ENCODE measurements at places on chromosomes 1 and 21.
A peak's percentile ranks its signal among the peaks of the same experiment; 100 is the strongest.

- no peak overlapping the region for H3K27ac ChIP-seq
- DNase-seq = no peak
- peaks cover 23% of the 10 kb centered on the region for H3K27me3 ChIP-seq
- H3K4me1 ChIP-seq = no peaks in the 10 kb centered on the region
Measured at GRCh38 chr1:62962901-62963776, 179.2 kb downstream of the ATG4C start.

- no peaks in the 10 kb centered on the region for H3K36me3 ChIP-seq
- H3K27me3 ChIP-seq = peaks cover 25% of the 10 kb centered on the region
- no peak overlapping the region for H3K4me3 ChIP-seq
- H3K27ac ChIP-seq = no peak overlapping the region
- no peaks in the 10 kb centered on the region for H3K4me1 ChIP-seq
Measured at GRCh38 chr1:162696286-162696862, 64.1 kb downstream of the DDR2 start.

DNA sequence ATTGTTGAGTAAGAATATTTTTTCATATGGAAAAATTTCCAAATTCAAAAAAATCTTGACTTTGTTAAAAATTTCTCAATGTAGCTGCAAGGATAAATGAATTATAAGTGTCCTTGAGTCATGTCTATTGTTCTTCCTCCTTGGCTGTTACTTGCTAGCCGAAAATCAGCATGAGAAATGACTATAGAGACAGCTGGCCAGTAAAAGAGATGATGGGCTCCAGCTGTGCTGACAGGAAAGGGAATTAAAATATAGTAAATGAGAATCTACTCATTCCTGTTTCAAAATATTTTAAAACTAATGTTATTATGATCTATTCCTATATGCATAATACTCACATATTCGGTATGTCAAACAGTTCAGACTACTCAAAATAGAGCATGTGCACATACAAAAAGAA, 1292.6 kb downstream of the BRINP3 start:
- H3K4me1 ChIP-seq = no peaks in the 10 kb centered on the region
- no peak overlapping the region for H3K4me3 ChIP-seq
- DNase-seq = no peak
- no peaks in the 10 kb centered on the region for H3K36me3 ChIP-seq
- no peaks in the 10 kb centered on the region for H3K27me3 ChIP-seq

GRCh38 chr1:193754732-193755427, 568.5 kb upstream of the B3GALT2 start:
- H3K4me3 ChIP-seq = no peak overlapping the region
- peaks cover 3% of the 10 kb centered on the region for H3K4me1 ChIP-seq
- no peaks in the 10 kb centered on the region for H3K27me3 ChIP-seq
- peak overlapping the region; percentile 57 for H3K27ac ChIP-seq
- H3K36me3 ChIP-seq = no peaks in the 10 kb centered on the region
- DNase-seq = no peak

DNA sequence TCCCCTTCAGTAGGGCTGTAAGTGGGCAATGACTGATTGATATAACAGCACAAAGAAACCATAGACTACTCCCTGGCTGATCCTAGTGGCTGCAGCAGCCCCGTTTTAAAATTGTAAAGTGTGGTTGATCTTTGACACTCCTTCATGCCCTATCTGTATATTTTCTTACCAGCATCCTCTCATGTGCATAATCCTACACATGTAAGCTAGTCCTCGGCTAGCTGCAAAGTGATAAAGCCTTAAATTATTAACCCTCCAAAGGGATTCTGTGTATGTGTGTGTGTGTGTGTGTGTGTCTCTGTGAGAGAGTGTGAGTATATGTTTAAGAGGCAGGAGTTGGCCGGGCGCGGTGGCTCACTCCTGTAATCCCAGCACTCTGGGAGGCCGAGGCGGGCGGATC, 30.8 kb upstream of the CDC14A start:
- H3K27me3 ChIP-seq = no peaks in the 10 kb centered on the region
- DNase-seq = no peak
- H3K4me3 ChIP-seq = no peak overlapping the region
- H3K4me1 ChIP-seq = peaks cover 2% of the 10 kb centered on the region
- no peak overlapping the region for H3K27ac ChIP-seq

DNA sequence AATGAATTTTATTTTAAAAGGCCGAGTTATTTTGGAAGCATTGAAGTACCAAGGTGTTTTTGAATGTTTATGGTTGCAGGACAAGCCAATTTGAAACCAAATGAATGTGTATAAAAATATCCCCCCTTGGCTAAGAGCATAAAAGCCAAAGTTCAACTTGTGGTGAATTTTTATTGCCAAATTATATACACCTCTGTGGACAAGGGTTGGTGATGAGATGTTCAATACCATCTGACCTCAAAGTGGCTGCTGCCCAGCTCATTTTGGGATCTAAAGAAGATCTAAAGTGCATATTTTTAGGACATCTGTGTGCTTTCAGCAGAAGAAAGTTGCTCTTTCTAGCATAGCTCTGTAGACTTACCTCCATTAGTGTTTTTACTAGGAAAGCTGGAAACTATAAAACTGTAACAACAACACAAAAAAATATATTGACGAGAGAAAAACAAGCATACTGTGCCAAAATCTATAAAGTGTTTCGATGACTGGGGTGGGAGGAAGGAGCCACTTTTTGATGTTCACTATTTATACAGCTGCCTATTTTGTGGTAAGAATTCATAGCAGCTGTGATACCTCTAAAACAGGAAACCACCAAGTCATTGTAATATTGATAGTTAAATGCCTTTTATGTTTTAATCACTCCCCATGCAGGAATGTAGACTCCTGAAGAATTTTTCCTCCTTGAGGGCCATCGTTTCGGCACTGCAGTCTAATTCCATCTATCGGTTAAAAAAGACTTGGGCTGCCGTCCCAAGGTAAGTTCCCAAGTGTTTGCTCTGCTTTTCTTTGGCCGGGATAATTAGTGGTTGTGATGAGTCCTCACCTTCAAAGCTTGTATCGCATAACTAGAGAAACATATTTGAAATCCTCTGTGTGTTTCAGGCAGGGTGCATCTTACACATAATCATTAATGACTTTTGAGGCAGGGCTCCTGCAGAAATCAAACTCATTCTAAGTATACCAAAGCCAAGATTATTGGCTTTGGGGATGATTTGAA, 83.2 kb downstream of the RGL1 start:
- H3K4me3 ChIP-seq = peak overlapping the region; percentile 77
- H3K36me3 ChIP-seq = peaks cover 2% of the 10 kb centered on the region
- H3K27me3 ChIP-seq = peaks cover 13% of the 10 kb centered on the region
- H3K4me1 ChIP-seq = peaks cover 36% of the 10 kb centered on the region

- DNase-seq = no peak
- peaks cover 6% of the 10 kb centered on the region for H3K36me3 ChIP-seq
- no peaks in the 10 kb centered on the region for H3K4me1 ChIP-seq
- H3K27me3 ChIP-seq = peaks cover 34% of the 10 kb centered on the region
Measured at GRCh38 chr1:54927472-54928240, 40.7 kb upstream of the DHCR24 start.

DNA sequence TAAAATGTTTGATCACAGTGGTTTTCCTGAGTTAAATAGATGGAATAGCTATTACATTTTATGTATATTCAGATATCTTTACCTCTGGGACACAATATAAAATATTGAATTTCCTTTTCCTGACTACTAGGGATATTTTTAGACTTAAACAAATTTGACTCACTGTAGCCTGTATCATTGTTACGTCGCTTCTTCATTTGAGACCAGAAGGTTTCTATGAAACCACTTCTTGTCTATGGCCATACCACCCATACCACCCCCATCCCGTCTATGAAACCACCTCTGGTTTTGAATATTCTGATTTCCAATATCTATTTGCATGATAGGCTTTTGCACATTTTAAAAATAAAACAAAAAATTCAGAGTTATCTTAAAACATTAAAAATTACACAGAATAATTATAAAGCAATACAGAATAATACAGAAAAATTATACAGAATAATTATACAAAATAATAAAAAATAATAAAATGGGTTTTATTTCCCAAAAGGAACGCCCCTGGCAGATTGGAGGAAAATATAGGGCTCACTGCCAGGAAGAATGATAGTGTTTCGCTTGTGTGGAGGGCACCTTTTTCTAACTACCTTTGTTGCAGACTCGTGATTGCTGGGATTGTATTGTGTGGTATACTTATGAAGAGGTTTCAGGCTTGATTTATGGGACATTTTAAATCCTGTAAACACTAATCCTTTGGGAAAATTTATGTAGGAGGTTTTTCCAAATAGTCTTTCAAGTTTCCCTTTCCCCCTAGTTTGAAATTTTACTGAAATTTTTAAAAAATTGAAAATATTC, 4.7 kb downstream of the SPEN start:
- no peak for DNase-seq
- no peak overlapping the region for H3K4me3 ChIP-seq
- H3K27ac ChIP-seq = no peak overlapping the region
- H3K27me3 ChIP-seq = no peaks in the 10 kb centered on the region
- H3K4me1 ChIP-seq = peaks cover 31% of the 10 kb centered on the region

- H3K36me3 ChIP-seq = peaks cover 5% of the 10 kb centered on the region
- no peak for DNase-seq
- H3K4me1 ChIP-seq = no peaks in the 10 kb centered on the region
- H3K27me3 ChIP-seq = no peaks in the 10 kb centered on the region
Measured at GRCh38 chr1:110798691-110799256, 74.2 kb upstream of the CD53 start.

DNA sequence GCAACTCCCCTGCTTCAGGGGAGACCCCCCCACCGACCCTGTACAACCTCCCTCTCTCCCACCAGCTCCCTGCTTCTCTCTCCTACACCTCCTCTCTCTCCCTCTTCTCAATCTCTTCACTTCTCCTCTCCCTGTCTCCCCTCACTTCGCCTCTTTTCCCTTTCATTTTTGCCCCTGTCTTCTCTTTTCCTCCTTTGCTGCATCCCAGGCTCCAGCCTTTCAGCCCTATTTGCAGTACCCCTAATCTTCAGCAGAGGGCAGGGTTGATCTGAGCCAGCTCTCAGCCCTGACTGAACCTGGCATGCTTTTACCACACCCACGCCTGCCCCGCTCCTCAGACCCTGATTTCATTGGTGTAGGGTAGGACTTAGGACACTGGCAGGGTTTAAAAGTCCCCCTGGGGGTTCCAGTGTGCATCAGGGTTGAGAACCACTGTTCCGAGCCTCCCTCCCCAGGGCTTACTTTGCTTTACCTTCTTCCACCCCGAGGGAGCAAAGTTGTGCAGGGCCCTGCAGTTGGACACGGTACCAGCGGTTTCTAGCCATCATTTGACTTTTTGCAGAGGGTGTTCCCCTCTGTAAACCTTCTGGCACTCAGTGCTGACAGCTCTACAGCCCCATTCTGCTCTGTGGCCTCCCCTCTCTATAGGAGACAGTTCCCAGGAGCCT, 67.3 kb upstream of the CNTN2 start:
- DNase-seq = peak; percentile 43
- H3K4me1 ChIP-seq = peaks cover 11% of the 10 kb centered on the region
- no peak overlapping the region for H3K4me3 ChIP-seq
- H3K27ac ChIP-seq = no peak overlapping the region

DNA sequence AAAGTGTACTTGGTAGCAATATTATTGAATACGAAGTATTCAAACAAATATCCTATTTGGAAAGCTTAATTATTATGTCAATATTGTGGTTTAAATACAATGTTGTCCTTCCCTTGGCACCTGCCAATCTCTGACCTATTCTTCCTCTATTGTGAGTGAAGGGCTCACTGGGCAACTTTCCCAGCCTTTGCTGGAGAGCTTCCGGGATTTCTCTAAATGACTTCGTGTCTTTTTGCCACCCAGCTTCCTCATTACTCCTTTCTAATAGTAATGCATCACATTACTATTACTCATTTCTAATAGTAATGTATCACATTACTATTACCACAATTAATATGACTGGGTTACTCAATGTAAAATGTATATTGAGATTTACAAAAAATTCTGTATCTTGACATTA, 880.6 kb downstream of the BRINP3 start:
- no peak overlapping the region for H3K4me3 ChIP-seq
- no peaks in the 10 kb centered on the region for H3K36me3 ChIP-seq
- H3K4me1 ChIP-seq = no peaks in the 10 kb centered on the region
- DNase-seq = no peak
- no peaks in the 10 kb centered on the region for H3K27me3 ChIP-seq
- H3K27ac ChIP-seq = no peak overlapping the region

DNA sequence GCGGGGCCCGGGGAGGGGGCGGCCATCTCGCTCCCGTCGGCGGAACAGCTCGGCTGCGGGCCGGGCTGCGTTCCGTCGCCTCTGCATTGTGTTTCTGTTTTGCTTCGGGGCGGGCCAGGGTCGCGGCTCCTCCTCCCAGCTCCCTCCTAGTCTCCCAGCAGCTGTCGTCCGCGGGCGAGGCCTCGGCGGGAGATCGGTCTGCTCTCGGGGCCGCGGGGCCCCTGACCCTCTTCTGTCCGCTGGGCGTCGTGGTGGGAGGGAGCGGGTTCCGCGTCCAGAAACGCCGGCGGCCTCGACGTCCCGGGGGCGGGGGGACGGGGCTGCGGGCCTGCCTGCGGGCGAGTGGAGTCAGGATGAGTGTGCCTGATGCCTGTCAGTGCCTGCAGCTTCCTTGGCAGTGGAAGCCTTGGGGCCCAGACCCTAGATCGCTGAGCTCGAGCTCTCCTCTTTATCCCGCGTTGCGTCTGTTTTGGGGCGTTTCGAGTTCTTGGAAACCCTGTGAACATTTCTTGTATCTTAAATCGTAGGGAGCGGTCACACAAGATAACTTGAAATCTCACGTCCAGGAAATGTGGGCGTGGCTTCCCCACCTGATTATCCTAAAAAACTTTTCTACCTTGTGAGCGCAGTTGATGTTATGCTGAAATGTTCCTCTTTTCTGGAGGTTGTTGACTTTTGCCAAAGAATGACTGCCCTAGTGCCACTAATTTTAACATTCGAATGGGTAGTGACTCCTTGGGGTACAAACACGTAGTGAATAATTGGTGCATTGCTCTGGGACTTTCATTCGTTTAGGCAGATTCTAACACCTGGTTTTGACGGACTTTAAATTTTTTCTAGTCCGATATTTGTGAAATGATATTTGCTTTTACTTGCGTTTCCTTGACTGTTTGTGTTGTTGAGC, 676 bp downstream of the MORC3 start:
- H3K4me3 ChIP-seq = peak overlapping the region; percentile 96
- peaks cover 35% of the 10 kb centered on the region for H3K4me1 ChIP-seq
- peaks cover 5% of the 10 kb centered on the region for H3K36me3 ChIP-seq
- peak overlapping the region; percentile 96 for H3K27ac ChIP-seq

Data from T-helper 17 cell (primary cell).